Endothelial cell of coronary artery (primary cell): ENCODE measurements at places on chromosomes 4 and X. TPM values are rescaled to one million over a fixed set of nuclear protein-coding genes. Genes with fewer than 3 reads are reported as not detected.

The MANBA gene
- 11.3 and 23.1 TPM in 2 replicates for total RNA-seq

The SPP1 gene
- total RNA-seq, result not detected in 2 replicates

The FAAH2 gene
- total RNA-seq, result 0.09 and 0.19 TPM in 2 replicates

The CA5B gene
- 1.6 and 3.0 TPM in 2 replicates for total RNA-seq
